ENCODE measurements at places on chromosomes 11 and 22.

- DNase-seq = peak; percentile 44
Observed at GRCh38 chr22:24424001-24424900, 3.1 kb upstream of the ADORA2A start.

DNA sequence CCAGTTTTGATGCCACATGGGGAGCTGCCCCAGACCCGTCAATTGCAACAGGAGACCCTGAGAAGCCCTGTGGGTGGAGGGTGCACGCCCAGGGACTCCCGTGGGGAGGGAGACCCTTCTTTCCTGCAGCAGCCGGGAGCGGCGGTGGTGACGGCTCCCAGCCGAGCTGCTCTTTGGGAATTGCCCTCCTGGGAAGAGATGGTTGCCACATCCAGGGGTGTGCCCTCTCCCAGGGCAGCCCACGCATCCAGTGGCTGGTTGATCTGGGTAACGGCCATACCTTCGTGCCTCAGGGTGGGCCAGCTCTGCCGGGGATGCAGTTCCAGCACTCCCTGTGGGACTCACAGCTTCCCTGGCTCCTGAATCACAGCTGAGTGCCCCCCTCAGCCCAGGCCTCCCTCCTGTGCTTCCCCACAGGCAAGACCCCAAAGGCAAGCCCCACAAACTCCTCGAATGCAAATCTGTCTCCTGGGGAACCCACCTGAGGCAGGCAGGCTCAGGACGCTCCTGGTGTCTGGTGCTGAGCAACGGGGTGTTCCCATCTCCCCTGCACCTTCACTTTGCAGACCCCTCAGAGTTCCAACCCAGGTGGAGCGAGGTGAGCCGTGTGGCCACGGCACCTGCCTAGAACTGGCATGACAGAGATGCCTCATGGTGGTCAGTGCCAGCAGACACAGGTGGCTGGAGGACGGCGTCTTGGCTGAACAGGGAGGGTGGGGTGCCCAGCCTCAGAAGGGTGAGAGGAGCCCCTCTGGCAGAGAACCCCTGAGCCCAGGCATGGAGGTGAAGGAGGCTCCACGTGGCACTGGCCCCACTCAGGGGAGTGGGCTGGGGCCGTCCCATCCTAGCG is 1027.4 kb downstream of the BRD1 start:
- no peak for DNase-seq

DNA sequence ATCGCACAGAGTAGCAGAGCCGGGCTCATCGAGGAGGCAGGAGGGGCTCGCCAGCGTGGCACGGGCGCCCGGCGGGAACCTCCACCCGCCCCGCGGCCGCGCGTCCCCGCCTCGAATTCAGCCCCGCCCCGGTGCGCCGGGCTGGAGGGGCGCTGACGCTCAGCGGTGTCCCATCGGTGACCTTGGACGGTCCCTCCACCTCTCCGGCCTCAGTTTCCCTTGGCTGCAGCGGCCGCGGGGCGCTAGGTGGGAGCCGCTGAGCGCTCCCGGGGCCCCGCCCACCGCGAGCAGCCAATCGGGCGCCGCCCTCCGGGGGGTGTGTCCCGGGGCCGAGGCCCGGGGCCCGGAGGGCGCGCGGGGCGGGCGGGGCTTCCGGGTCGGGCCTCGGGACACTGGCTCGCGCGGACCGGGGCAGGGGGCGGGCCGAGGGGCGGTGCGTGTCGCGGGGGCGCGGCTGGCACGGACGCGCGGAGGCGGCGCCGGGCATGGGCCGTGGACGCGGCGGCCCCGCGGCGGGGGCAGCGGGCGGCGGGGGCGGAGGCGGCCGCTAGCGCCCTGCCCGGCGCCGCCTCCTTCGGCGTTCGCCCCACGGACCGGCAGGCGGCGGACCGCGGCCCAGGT is at the start of gene PPARA:
Gene PPARA (plus strand): TSS at position 493 of the 621 bp plus-strand sequence. CDS start 47,858 bp downstream, outside the sequence.
- peak; percentile 86 for DNase-seq

GRCh38 chr11:122232985-122233384 is 117.0 kb upstream of the BLID start:
- DNase-seq = no peak

- DNase-seq = no peak
Observed at GRCh38 chr11:45724153-45724552, 58.7 kb upstream of the CHST1 start.

- no peak for DNase-seq
Observed at GRCh38 chr11:75461151-75461550, 28.1 kb upstream of the KLHL35 start.

DNA sequence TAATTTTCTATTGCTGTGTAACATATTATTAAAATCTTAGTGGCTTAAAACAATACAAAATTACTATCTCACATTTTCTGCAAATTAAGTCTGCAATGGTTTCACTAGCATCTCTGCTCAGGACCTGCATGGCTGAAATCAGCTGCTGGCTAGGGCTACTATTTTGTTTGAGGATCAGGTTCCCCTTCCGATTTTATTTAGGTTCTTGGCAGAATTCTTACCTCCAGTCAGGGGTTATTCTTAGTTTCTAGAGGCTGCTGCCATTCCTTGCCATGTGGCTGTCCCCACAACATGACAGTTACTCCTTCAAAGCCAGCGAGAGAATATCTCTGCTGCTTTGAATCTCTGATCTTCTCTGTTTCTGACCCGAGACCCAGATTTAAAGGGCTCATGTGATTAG is 424.5 kb upstream of the ANO5 start:
- no peak for DNase-seq

GRCh38 chr11:128931066-128931465 is 11.6 kb downstream of the TP53AIP1 start:
- DNase-seq = no peak

DNA sequence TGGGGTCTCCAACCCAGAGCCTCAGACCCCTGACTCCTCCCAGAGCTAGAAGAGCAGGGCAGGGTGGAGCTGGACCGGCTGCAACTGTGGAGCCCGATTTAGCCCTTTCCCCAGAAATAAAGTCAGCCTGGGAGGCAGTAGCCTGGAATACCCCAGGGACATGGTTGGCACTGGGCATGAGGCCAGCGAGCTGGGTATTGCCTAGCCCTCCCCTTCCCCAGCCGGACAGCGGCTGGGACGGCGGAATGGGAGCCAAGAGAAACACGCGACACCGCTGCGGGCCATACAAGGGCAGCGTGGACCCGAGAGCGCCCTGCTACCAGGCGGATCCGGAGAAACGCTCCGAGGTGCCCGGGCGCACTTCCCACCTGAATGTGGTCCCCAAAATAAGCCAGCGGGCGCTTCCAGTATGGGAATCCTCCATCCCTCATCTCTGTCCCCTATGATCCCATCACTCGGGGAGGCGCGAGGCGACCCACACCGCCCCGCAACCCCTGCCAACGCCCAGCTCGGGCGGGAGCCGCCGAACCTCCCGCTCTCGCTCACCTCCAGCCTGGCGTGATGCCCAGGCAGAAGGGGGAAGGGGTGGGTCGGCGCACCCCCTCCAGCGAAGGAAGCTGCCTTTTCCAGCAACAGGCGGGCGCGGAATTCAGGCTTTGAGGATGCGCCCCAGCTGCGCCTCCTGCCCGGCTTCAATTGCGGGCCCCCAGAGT is 758 bp downstream of the MCAM start:
- peak; percentile 36 for DNase-seq

Measured in CD8-positive, alpha-beta T cell (primary cell).